ENCODE measurements at places on chromosomes 2 and 18.

DNA sequence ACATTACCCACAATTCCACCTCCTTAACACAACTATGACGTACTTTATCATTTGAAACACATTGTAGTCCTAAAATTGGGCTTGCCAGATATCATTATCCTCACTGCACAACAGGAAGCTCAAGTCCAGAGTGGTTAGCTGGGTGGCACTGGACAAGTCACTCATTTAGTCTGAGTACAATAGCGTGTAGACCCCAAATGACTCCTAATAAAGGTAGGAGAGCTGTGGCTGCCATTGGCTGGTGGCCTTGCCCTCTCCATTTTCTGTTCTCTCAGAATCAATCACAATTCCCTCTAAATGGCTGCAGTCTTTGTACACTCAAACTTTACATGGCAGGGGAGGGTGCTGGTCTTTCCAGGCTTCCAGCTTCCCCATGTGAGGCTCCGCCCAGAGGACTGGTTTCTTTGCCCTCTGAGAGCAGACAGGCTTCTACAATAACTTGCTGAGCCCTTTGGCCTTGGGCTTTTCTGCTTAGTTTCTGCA lies 11.7 kb downstream of the PSTPIP2 start:
- DNase-seq = no peak

- no peak for DNase-seq
Observed at GRCh38 chr2:33071591-33071990, 124.8 kb downstream of the LTBP1 start.

- no peak for DNase-seq
Observed at GRCh38 chr2:240277073-240277806, 136.8 kb upstream of the OTOS start.

DNA sequence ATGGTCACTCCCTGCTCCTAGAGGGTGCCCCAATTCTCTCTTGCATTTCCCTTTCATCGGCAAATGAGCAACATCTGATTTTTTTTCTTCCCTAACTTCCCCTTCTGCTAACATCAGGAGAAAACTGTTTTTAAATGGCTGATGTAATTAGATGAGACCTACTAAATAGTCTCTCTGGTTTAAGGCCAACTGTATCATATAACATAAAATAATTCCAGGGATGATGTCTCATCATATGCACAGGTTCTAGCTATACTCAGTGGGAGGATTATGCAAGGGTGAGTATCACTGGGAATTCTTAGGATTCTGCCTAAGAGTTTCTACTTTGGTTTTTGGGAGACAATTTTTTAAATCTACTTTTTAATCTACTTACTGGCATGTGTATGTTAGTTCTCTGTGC lies 193.4 kb downstream of the PARD3B start:
- no peak for DNase-seq

GRCh38 chr2:43389581-43390466 lies 163.4 kb upstream of the ZFP36L2 start:
- DNase-seq = no peak

- DNase-seq = no peak
Observed at GRCh38 chr2:160715428-160715827, 221.8 kb upstream of the RBMS1 start.

GRCh38 chr18:79393635-79394533 lies 1.8 kb upstream of the NFATC1 start:
- DNase-seq = no peak

DNA sequence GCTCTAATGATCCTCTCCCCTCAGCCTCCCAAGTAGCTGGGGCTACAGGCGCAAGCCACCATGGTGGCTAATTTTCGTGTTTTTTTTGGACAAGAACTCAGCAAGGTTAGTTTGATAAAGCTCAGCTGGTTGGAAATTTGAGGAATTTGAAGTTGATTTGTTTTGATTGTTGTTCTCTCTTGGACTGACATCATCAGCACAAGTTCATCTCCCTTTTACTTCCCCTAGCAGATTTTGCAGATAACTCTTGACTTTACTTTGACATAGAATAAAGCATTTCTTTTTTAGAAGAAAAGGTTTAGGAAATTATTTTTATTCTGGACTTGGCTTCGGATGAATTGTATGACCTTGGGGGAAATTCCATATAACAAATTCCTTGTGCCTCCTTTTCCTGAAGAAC lies 74.9 kb upstream of the DLX2 start:
- no peak for DNase-seq

DNA sequence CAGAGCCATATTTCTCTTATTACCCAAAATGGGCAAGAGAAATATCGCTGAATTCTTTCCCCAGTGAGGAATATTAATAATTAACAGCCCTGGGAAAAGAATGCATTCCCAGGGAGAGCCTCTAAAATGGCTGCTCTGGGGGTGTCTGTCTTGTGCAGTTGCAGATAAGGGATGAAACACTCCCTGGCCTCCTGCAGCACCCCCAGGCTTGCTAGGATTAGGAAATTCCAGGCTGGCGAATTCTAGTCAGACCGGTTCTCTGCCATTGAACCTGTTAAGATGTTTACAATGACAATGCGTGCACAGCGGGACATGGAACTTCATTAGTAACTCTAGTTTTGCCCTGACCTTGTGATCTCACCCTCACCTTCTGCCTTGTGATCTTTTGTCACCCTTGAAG lies 24.5 kb downstream of the MRPL30 start:
- DNase-seq = no peak

Data from stimulated activated CD8-positive, alpha-beta memory T cell treated with anti-CD3 and anti-CD28 coated beads, Interleukin-7, amount 100 ng/mL, for 1 hour (primary cell).